Activated T-cell treated with anti-CD3 and anti-CD28 coated beads, Interleukin-2, amount 50 U/mL, for 72 hours (primary cell): ENCODE measurements at places on chromosomes 5 and 9. TPM values are rescaled to one million over a fixed set of nuclear protein-coding genes. Genes with fewer than 3 reads are reported as not detected.

ANKDD1B gene
- total RNA-seq = 0.23 TPM

PRR7 gene
- total RNA-seq = 12.1 TPM

- H3K36me3 ChIP-seq = no peaks in the 10 kb centered on the region
- H3K27ac ChIP-seq = no peak overlapping the region
- no peaks in the 10 kb centered on the region for H3K4me1 ChIP-seq
- no peak for DNase-seq
- no peak overlapping the region for H3K4me3 ChIP-seq
Observed at GRCh38 chr9:96075111-96075510, 199.6 kb downstream of the ERCC6L2 start.

DNA sequence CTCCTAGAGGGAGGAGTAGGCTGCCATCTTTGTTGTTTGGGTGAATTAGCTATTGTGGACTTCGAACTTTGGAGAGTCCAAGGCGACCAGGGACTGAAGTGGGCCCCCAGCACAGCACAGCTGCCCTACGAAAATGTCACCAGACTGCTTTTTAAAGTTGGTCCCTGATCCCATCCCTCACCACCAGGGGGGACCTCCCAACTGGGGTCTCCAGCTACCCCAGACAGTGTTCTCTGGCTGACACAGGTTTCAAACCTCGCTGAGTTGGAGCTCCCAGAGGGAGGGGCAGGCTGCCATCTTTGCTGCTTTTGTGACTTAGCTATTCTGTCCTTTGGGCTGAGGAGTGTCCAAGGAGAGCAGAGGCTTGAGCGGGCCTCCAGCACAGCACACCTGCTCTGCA, 45.7 kb upstream of the ADRB2 start:
- peaks cover 46% of the 10 kb centered on the region for H3K27me3 ChIP-seq
- no peak for DNase-seq
- H3K27ac ChIP-seq = no peak overlapping the region
- H3K4me3 ChIP-seq = no peak overlapping the region

- DNase-seq = no peak
- H3K4me1 ChIP-seq = peaks cover 39% of the 10 kb centered on the region
- no peak overlapping the region for H3K27ac ChIP-seq
- H3K27me3 ChIP-seq = peaks cover 15% of the 10 kb centered on the region
- no peak overlapping the region for H3K4me3 ChIP-seq
- H3K36me3 ChIP-seq = no peaks in the 10 kb centered on the region
Observed at GRCh38 chr5:132258102-132259068, 889 bp downstream of the PDLIM4 start.

- H3K27me3 ChIP-seq = peaks cover 64% of the 10 kb centered on the region
- no peak overlapping the region for H3K27ac ChIP-seq
- peaks cover 5% of the 10 kb centered on the region for H3K4me1 ChIP-seq
Observed at GRCh38 chr9:22446950-22447617, 460 bp downstream of the DMRTA1 start.

GRCh38 chr5:175288048-175288621, 155.8 kb downstream of the DRD1 start:
- H3K4me3 ChIP-seq = no peak overlapping the region
- H3K36me3 ChIP-seq = no peaks in the 10 kb centered on the region
- DNase-seq = no peak
- no peak overlapping the region for H3K27ac ChIP-seq
- H3K4me1 ChIP-seq = no peaks in the 10 kb centered on the region
- H3K27me3 ChIP-seq = peaks cover 17% of the 10 kb centered on the region

NACC2 gene
- 13.7 TPM for total RNA-seq

GABRP gene
- total RNA-seq = not detected

DNA sequence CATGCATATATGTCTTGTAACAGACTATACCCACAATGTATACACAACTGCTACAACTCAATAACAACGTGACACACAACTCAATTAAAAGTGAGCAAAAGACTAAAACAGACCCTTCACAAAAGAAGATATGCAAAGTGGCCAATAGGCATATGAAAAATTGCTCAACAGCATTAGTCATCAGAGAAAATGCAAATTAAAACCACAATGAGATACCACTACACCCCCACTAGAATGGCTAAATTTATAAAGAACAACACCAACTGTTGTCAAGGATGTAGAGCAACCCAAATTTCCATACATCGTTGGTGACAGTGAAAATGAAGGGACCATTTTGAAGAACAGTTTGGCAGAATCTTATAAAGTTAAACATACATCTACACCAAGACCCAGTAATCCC, 38.9 kb downstream of the GABRB2 start:
- no peak overlapping the region for H3K4me3 ChIP-seq
- H3K27me3 ChIP-seq = no peaks in the 10 kb centered on the region
- no peak overlapping the region for H3K27ac ChIP-seq

IFNA7 gene
- not detected for total RNA-seq

DNA sequence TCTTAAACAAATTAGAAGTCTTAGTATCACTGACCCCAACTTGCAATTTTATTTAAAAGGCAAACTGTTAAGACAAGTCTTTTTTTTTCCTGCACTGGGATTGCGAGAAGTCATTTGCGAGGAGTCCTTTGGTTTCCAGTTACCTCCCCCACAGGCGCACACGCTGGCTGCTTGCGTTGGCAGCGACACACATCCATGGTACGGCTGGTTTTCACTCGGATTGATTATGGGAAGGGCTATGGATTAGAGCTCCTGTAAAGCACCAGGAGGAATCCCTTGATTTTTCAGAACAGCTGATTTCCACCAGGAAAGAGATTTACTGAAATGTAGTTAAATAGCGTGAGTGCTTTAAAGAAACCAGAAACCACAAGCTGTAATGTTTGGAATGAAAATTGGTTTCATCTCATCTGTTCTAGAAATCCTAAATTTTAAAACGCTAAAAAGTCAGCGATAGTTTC, 737 bp downstream of the SLC1A3 start:
- peak overlapping the region; percentile 91 for H3K4me3 ChIP-seq
- peaks cover 21% of the 10 kb centered on the region for H3K4me1 ChIP-seq
- no peak overlapping the region for H3K27ac ChIP-seq
- DNase-seq = no peak

- no peak overlapping the region for H3K27ac ChIP-seq
- peaks cover 24% of the 10 kb centered on the region for H3K27me3 ChIP-seq
- H3K36me3 ChIP-seq = no peaks in the 10 kb centered on the region
- H3K4me3 ChIP-seq = no peak overlapping the region
- H3K4me1 ChIP-seq = peaks cover 5% of the 10 kb centered on the region
Observed at GRCh38 chr9:91726406-91727100, 223.5 kb downstream of the ROR2 start.

GRCh38 chr9:11103525-11103924, 490.7 kb upstream of the PTPRD start:
- no peak for DNase-seq
- H3K27ac ChIP-seq = no peak overlapping the region
- peaks cover 2% of the 10 kb centered on the region for H3K36me3 ChIP-seq
- no peaks in the 10 kb centered on the region for H3K4me1 ChIP-seq
- no peaks in the 10 kb centered on the region for H3K27me3 ChIP-seq

GRCh38 chr5:173637340-173637739, 20.9 kb upstream of the BOD1 start:
- H3K4me3 ChIP-seq = peak overlapping the region; percentile 64
- H3K4me1 ChIP-seq = peaks cover 6% of the 10 kb centered on the region

DNA sequence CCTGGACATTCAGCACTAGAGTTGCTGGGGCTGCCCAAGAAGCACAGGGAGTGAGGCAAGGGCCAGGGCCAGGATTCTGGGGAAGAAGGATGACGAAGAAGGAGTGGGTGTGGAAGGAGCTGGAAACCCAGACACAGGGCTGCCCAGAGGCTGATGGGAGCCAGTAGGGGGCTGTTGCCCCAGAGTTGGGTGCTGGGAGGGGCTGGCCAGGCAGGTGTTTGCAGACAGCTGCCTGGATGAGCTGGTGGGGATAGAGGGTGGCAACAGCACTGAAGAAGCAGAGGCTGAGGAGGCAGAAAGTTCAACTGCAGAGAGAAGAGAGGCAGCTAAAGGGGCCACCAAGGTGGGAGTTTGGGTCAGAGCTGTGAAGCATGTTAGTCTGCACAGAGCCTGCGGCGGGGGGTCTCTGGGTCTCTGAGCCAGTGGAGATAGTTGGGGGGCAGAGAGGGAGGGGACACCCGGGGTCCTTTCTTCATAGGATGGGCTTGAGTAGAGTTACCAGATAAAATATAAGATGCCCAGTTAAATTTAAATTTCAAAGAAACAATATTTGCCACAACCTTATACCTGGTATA, 2.5 kb upstream of the AQP7 start:
- no peak overlapping the region for H3K27ac ChIP-seq
- no peak for DNase-seq
- H3K4me3 ChIP-seq = no peak overlapping the region
- peaks cover 10% of the 10 kb centered on the region for H3K4me1 ChIP-seq
- H3K36me3 ChIP-seq = no peaks in the 10 kb centered on the region
- no peaks in the 10 kb centered on the region for H3K27me3 ChIP-seq

- no peak overlapping the region for H3K4me3 ChIP-seq
- H3K4me1 ChIP-seq = no peaks in the 10 kb centered on the region
- no peak for DNase-seq
- peaks cover 26% of the 10 kb centered on the region for H3K27me3 ChIP-seq
- H3K27ac ChIP-seq = no peak overlapping the region
Observed at GRCh38 chr5:181035991-181036815, 3.9 kb upstream of the BTNL9 start.

DNA sequence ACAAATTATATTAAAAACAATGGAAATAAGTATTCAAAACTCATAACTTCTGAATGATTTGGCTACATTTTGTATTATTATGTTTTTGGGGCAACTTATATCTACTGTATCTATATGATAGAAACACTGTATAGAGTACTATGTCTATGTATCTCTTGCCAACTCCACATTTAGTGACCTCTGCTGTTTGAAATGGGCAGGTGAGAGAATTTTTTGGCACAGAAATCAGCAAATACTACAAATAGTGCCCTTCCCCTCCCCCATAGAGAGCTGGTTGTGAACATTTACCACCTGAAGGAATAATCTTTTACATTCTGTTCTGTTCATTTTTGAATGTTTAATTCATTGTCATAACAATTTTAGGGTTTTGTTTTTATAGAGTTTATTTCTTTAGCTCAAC, 545.3 kb downstream of the PDE4D start:
- no peak overlapping the region for H3K27ac ChIP-seq
- no peaks in the 10 kb centered on the region for H3K4me1 ChIP-seq
- H3K4me3 ChIP-seq = no peak overlapping the region

DNA sequence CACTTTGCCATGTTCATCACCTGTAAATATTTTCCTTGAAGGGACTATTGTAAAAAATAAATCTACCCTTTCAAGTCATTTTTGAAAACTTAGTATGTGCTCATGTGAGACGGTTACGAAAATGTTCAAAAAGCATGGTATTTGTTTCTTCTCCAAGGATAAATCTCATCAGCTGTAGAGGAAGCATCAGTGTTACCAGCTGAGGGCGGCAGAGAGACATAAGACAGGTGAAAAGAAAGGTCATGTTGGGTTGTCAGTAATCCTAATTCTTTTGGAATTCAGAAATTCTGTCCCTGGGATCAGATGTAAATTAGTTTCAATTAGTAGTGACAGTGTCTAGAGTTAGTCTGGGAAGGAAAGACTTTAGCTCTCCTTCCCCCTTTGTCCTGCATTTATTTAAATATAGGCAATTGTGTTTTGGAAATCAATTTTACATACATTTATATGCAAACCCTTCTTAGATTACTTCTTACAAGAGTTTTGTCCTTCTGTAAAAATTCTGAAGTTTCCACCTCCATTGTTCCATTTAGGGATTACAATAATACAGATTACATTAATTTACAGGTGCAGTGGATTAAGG, 791.9 kb upstream of the CDH6 start:
- no peaks in the 10 kb centered on the region for H3K36me3 ChIP-seq
- H3K27ac ChIP-seq = no peak overlapping the region
- H3K27me3 ChIP-seq = no peaks in the 10 kb centered on the region
- H3K4me1 ChIP-seq = no peaks in the 10 kb centered on the region
- DNase-seq = no peak
- no peak overlapping the region for H3K4me3 ChIP-seq

DNA sequence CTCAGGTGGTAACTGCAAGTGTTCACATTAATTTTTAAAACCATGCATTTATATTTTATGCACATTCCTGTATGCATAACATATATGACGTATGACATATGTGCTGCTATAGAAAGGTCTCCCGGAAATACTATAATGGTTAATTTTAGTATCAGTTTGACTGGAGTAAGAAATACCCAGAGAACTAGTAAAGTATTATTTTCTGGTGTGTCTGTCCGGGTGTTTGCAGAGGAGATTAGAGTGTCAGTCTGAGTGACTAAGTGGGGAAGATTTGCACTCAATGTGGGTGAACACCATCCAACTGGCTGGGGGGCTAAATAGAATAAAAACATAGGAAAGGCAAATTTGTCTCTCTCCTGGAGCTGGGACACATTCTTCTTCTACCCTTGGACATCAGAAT, 26.9 kb downstream of the UIMC1 start:
- H3K36me3 ChIP-seq = peaks cover 24% of the 10 kb centered on the region
- no peak for DNase-seq
- peaks cover 5% of the 10 kb centered on the region for H3K4me1 ChIP-seq
- H3K27ac ChIP-seq = peak overlapping the region; percentile 56
- no peaks in the 10 kb centered on the region for H3K27me3 ChIP-seq
- no peak overlapping the region for H3K4me3 ChIP-seq

DNA sequence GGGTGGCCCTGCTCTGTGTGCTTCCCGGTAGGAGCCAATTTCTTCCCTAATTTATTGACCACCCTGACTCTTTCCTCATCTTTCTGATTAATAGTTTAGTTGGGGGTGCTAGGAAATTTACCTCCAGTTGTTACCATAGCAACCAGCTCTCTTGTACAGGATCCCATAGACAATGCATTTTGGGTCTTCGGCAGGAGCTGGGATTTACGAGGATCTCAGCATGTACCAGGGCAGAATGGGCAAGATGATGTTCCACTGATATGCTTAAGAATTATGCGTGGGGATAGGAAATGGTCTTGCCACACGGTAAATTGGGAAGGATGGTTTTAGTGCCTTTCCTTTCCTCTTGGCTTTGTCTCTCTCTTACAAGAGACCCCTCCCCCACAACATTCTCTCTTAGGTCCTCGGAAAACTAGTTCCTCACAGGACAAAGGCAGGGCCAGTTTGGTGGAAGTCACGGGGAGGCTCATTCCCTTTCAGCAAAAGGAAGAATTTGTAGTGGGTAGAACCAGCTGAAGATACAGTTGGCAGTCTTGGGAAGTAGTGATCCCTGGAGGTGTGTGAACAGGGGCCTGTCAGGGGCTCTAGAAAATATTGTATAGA, 133.4 kb upstream of the SHB start:
- no peak overlapping the region for H3K27ac ChIP-seq
- DNase-seq = no peak
- peaks cover 5% of the 10 kb centered on the region for H3K4me1 ChIP-seq
- no peaks in the 10 kb centered on the region for H3K36me3 ChIP-seq
- no peak overlapping the region for H3K4me3 ChIP-seq
- H3K27me3 ChIP-seq = peaks cover 7% of the 10 kb centered on the region
